Lower lobe of right lung (tissue), 2 donors: ENCODE measurements at places on chromosomes 7 and 10.

DNA sequence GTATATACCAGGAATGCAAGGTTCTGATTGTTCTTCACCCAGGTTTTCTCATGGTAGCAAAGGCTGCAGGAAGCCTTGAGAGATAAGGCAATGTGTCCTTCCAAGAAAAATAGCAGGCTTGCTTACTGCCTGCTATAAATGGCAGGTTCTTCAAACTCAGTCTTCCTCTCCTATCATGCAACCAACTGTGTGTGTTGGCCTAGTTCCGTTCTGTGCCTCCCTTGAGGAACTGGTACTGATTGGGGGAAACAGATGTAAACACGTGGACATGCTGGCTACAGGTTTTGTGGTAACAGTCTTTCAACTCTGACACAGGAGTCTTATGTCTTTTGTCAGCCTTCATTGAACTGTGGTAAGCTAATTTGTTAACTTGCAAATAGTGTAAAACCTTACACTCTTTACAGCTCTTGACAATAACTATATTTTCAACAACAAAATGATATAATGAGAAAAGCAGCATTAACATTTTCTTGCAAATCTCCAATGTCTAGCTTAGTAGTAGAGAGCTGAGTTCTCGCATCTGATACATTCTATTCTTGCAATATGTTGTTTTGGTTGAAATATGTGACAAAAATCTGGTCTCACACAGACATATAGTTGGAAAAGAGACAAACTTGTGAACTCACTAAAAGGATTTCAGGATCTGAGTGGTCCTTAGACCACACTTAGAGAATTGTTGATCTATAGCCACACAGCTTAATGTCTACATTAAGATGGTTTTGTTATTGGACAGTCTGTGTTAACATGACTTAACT, 54.7 kb upstream of the LSM8 start:
- DNase-seq, result no peak

GRCh38 chr7:891805-892204, 15.5 kb downstream of the GET4 start:
- no peak for DNase-seq

DNA sequence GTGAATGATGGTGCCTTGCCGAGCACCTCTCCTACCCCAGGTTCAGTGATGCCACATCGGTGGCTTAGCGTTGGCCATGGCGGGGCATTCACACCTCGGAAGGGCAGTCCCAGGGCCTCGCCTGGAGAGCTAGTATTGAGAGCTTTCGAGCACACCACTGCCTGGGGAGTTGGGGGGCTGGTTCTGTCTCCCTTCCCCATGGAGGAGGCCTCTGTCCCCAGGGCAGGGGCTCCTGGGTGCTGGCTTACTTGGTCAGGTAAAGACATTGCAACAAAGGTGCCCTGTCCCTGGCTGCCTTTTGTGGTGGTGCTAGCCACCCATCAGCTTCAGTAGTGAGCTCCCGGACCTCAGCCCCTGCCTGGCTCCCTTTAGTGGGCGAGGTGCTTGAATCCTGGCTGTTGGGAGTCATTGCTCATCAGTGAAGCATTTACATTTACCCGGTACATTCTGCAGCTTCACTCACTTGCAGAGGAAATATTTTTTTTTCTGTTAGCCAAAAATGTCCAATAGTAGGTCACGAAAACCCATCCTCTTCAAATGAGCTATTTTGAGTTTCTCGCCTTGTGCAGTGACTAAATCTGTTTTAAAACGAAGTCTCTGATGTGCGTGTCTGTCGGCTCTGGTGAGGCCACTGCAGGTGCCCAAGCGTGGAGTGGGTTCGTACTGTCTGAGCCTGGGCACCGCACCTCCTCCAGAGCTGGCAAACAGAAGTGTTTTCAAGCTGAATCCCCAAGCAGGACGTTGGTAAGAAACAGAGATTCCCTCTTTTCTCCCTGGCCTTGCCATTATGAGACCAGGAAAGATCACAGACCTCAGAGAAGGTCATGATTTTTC, 95.5 kb downstream of the INPP5A start:
- peak; percentile 33 for DNase-seq

GRCh38 chr7:7829667-7830066, 111.3 kb upstream of the RPA3 start:
- DNase-seq, result no peak

DNA sequence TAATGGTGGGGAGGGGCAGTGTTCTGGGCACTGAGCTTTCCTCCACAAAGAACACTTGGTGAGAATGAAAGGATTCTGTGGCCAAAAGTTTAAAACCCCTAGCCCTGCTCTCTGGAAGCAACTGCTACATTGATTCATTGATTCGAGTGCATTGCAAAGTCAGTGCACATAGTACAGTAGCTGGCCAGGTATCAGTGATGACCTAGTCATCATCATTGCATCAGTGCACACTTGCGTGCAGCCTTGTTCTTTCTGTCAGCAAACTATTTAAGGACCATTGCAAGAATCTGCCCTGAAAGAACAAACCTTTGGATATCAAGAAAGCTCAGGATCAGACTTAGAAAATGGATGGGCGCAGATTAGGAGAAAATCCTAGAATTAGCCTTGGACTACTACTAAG, 47.4 kb downstream of the CUL1 start:
- no peak for DNase-seq

GRCh38 chr10:120949609-120950031, 98.5 kb downstream of the WDR11 start:
- no peak for DNase-seq

DNA sequence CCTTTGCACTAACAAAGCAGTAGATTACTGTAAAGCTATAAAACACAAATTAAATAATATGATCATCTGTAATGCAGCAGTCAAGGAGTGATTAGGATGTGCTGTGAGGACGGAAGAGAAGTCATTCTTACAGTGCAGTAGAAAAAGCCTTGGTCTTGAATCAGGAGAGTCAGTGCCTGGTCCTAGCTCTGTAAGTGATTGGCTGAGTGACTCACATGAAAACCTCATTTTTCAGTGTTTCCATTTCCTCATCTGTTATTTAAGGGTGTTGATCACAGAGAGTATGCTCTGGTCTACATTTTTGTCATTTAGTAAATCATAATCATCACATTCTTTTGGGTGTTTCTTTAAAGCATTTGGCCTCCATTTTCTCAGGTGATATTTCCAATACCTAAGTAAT, 717.8 kb downstream of the LRMDA start:
- DNase-seq, result no peak

DNA sequence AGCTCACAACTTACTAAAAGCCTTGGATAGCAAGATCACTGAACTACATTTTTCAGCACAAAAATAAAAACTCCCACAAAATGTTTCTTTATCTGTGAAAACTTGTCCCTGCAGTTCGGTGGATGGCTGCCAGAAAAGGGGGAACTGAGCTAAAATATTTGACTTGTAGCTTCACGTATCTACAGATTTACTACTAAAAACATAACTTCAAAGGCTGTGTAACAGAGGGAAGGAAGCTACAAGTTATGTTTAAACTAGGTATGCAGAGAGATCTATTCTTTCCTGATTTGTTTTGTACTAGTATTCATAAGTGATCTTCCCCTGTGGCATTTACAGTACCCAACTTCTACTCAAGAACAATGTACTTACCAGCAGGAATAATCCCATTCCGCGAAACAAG, 25.1 kb downstream of the SGCE start:
- no peak for DNase-seq

DNA sequence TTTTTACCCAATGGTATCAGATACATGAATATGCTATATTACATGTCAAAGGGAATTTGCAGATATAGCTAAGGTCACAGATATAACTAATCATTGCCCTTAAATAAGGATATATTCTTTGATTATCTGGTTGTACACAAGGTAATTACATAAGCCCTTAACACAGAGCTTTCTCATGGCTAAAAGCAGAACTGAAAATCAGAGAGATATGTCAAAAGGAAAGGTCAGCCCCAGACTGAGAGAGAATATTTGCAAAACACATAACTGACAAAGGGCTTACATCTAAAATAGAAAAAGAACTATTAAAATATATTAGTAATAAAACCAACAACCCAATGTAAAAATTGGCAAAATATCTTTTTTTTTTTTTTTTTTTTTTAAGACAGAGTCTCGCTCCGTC, 1029.5 kb upstream of the LRRN3 start:
- DNase-seq, result no peak

DNA sequence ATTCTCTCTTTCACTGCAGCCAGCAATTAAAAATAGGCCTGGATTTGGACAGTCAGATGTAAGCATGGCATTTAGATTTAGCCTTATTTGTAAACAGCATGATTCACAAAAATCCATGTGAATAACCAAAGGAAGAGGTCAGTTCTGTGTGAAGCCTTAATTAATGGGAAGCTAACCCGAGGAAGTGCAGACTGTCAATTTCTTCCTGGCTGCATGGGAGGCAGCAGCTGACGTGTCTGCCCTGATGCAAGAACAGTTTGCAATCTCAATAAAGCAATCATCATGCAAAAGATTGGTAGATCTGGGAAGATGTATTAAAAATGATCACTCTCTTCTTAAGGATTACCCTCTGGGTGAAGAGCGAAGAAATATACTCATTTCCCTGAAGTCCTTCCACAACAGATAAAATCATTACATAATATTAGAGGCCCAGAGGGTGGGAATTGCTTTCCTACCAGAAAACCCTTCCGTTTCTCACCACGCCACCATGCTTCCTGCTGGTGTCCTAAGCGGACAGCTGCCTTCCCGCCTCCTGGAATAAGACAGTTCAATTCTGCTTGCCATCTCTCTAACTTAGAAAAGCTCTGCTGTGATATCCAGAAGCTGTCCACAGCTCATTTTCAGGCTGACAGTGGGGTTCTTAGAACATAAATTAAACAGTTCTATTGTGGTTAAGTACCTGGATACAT, 526.7 kb upstream of the NRP1 start:
- no peak for DNase-seq

DNA sequence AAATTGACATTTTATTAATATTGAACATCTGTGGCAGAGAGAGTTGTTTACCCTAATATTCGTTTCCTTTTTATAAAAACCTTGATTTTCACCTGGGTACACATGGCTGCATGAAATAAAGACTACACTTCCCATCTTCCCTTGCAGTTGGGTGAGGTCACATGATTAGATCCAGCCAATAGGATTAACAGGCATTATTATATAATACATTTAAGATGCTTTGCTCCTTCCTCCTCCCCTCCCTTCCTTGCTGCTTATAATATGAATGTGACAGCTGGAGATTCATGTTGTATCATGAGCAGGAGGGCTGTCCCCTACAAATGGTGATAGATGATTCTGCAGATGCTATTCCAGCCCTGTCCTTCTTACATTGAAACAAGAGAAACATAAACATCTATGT, 146.6 kb downstream of the SH2D4B start:
- no peak for DNase-seq

- DNase-seq, result no peak
Measured at GRCh38 chr10:13483073-13483472, 45.7 kb downstream of the BEND7 start.

DNA sequence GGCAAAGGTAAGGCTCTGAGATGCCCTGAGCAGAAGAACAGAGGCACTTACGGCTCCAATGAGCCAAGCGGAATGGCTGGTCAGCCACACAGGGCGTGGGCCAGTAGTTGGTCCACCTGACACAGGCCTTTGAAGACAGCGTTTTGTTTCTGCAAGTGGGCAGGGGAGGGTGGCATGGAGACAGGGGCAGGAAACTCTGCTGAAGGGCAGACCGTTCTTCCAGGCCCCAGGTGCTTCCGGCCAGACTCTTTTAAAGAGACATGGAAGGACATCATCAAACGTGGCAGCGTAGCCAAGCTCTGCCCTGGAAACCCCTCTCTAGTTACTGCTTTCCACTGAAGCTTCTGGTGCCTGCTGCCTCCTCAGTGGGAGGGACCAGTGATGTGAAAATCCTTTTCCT, 77.5 kb upstream of the KMT2E start:
- no peak for DNase-seq

DNA sequence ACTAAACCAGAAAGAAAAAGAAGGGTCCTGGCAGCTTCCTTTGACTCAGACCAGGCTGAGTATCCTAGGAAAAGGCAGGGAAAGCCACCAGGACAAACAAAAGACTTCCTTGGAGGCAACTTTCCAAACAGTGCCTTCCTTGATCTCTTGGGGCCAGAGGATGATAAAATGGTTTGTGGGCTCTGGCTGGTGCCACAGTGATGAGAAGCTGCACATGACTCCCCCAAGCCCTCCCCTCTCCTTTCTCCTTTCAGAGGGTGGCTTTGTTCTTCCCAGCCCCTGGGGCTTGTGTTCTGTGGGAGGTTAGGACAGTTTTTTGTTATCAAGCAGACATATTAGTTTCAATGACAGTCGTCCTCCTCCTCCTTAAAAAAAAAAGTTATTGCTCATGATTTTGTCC, 183.2 kb downstream of the SEM1 start:
- no peak for DNase-seq

DNA sequence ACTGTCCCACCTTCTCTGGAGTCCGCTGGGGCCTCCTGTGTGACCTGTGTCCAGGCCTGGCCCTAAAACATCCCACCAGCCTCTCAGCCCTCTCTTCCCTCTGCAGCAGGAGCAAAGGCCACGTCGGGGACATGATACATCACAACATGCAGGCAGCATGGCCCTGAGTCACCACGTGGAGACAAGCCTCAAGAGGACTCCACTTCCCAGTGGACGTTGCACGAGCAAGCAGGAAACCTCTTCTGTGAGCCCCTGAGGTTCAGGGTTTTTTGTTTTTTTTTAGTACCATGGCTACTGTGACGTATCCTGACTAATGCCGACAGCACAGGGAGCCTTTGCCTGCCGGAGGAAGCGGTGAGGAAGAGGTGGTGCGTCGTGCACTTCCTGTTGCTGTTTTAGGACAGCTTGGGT, 165.9 kb downstream of the DNAJB6 start:
- no peak for DNase-seq

DNA sequence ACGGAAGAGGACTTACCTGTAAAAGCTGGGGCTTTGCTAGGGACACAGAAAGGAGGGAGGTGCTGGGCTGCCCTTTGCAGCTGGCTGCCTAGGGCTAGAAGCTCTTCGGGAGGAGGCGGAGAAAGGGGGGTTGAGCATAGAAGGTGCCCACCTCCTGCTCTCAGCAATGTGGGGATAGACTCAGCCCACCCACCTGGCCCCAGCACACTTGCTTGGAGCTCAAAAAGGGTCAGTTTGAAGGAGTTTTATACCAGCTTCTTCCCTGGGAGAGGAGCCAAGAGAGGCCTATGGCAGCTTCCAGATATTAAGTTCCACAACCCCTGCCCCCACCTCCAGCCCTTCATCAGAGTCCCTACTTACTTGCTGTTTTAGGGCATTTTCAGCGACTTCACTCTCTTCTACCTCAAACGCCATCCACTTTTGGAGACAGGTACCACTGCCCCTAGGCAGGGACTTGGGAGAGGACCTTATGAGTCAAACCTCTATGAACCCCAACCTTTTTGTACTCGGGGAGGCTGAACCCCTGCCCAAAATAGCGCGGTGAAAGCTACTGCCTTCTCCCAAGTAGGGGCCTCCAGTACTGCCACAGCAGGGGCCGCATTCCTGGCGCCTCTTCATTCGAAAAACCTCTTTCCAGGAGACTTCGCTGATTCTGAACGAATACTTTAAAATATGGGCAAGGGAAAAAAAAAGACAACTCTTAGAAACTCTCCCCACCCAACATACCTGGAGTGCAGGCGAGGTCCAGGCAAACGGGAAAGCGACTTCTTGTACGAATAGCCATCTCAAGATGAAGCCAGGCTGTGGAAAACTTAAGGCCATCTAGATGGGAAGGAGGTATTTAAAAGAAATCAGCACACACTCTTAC, 1.2 kb upstream of the EVX1 start:
- DNase-seq, result no peak

GRCh38 chr10:122995936-122996335, 12.7 kb downstream of the IKZF5 start:
- no peak for DNase-seq
